ENCODE measurements at places on chromosomes 1 and 21. TPM values are rescaled to one million over a fixed set of nuclear protein-coding genes. Genes with fewer than 3 reads are reported as not detected.

GRCh38 chr1:88655685-88656299 is 28.3 kb upstream of the PKN2 start:
- DNase-seq, result no peak

- no peak for DNase-seq
These were observed 54.3 kb downstream of the NBPF6 start for GRCh38 chr1:108504447-108504846.

DNA sequence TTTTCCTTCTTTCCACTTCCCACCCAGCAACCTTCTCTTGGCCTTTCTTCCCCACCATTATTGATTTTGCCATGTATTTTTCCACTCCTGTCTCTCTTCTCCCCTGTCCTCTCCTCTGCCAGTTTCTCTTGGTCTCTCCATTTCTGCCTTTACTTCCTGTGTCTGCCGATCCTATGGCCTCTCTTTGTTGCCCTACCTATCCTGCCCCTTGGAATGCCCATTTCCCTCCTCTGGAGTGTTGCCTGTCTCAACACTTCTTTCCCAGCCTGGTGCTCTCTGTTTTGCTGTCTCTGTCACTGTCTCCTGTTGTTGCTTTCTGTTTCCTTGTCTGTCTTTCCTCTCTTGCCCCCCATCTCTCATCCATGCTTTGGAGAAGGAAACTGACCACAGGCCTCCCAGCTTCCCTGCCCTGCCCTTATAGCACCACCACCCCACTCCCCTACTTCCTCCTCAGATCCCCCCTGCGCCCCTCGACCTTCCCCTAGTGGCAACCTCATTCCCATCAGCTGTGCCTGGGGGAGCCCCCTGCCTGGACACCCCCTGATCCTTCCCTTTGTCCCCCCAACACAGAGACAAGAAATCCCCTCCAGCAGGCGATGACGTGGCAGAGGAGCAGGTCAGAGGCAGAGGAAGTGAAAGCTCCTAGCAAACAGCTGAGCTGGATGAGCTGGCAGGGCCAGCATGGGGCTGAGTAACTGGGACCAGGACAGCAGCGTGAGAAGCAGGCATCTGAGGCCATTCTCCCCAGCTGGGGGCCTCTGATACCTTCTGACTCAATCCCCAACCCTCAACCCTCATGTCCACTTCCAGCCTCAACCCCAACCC is 6.6 kb upstream of the ETV3L start:
- no peak for DNase-seq

DNA sequence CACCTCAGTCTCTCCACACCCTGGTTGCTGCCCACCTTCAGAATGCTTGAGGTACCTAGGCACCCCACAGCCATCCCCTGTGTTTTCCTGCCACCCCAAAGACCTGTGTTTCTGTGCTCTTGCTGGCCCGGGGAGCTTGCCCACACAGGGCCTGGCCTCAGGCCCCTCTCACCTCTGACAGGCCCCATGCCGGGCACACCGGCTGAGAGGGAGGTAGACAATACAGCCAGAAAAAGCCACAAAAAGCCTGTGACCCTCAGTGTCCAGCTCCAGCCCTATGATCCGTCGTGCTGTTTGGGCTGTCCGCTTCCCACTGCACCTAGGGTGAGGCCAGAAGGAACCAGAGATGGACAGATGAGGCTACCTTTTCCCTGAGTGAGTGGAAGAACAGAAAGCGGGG is 11.4 kb downstream of the SEMA6C start:
- no peak for DNase-seq

DNA sequence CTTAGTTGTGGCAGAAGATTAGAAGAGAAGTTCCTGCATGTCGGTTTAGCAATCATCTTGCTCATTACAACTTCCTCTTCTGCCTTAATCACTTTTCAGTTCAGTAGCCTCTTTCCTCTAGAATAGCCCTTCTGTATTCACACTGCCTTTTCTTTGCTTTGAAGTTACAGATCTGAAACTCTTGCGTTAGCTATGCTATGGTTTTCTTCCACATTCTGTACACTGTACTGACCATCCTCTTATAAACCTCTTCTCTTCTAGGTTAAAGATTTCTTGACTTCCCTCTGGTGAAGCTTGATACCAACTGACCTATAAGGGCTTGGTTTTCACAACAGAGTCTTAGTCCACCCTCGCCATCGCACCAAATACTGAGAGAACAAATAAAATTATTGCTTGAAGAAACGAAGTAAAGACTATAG is 35.0 kb downstream of the C21orf91 start:
- no peak for DNase-seq

GRCh38 chr21:45156459-45156858 is 82.1 kb downstream of the ADARB1 start:
- no peak for DNase-seq

GRCh38 chr1:42170779-42171621 is 6.5 kb upstream of the GUCA2A start:
- no peak for DNase-seq

DNA sequence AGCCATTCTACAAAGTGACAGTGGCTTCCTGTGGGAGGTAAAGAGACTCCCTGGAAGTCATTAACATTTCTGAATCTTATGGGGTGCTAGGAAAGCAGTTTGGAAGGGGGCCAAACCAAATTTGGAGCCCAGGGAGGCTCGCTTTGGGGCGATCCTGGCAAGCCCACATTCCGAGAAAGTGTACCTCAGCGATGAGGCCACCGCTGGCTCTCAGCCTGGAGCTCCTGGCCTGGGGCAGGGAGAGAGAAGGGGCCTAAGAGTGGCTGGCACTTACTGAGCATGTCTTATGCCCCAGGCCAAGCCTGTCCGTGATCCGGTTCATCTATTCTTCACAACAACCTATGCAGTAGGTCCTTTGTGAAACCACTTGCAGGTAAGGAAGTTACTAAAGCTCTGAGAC is 98.8 kb downstream of the CCDC185 start:
- DNase-seq, result peak; percentile 75

DNA sequence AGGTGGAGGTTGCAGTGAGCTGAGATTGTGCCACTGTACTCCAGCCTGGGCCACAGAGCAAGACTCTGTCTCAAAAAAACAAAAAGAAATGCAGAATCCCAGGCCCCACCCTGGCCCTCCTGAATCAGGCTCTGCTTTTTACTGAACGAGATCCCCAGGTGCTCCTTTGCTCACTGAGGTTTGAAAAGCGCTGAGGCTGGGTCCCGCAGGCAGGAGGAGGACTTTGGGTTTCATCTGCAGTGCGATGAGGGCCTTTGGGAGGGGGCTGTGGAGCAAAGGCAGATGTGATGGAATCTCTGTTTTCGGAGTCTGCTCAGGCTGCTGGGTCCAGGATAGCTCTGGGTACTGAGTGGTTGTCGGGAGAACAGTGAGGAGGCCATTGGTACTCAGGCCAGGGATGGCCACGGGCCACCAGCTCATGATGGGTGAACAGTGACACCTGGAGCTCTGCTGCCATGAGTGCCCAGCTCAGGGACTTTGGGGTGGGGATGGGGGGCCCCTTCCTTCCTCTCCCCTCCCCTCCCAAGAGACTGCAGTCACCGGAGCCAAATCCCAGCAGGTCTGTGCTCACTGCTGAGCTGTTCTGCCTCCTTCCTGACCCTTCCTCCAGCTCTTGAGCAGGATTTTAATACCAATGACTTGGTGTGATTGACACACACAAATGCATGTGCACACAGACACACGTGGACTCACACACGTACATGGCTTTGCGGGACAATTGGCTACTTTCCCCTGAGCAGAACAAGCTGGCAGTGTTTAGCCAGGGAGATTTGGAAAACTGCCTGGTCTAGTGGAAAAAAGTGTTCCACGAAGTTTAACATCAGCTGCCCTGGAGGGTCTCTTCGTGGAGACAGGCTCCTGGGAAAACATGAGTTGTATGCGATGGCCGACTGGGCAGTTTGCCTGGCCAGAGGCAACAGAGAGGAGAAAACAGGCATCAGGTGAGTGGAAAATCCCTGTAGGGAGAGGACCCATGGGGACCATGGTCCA is 3.6 kb upstream of the DHRS3 start:
- peak; percentile 65 for DNase-seq

GRCh38 chr1:18761948-18762840 is 97.3 kb downstream of the TAS1R2 start:
- no peak for DNase-seq

DNA sequence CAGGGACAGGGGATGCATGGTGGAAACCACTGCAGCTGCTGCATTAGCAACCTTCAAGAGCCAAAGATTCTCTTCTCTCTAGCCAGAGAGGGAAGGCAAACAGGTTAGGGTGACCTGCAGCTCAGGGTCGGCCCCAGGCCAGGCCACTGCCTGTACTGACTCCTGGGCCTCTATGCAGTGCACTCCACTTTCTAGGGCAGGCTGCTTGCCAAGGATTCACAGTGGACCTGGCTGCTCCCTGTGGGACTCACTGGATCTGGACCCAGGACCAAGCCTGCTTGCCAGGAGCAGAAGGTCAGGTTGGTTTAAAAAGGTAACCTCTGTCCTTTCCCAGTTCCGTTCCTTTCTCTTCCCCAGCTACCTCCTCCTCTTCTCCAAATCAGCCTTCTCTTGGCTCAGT is 52.4 kb downstream of the HIVEP3 start:
- no peak for DNase-seq

- DNase-seq, result no peak
These were observed 1.1 kb downstream of the ZBTB18 start for GRCh38 chr1:244052016-244052727.

- DNase-seq, result no peak
These were observed 7.2 kb downstream of the FAAH start for GRCh38 chr1:46401154-46401913.

DNA sequence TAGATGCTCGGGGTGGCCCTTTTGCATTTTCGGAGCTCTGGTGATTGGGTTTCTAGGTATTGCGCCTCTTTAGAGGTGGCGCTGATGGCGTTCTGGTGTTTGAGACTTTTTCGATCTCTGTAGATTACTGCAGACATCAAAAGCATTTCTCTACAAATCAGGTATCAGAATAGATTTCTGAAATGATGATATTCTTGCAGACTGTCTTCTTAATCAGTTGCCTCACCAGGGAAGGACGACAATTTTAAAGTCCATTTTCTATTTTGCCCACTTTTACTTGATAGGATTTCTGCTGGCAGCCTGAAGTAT is 65.2 kb upstream of the VAMP3 start:
- DNase-seq, result no peak

Gene CACNA1S
- not detected for total RNA-seq

Gene ALX3
- total RNA-seq, result 0.66 TPM

Gene CD1B
- total RNA-seq, result not detected

Gene DNAH14
- 23.9 TPM for total RNA-seq

Gene TAGLN2
- 259 TPM for total RNA-seq

Gene PADI6
- total RNA-seq, result not detected

Gene RNU1-1
- under 0.01 TPM for total RNA-seq

Gene ADAM30
- total RNA-seq, result not detected

Data from breast epithelium (tissue), 4 donors.